ENCODE measurements at places on chromosomes 7 and 10.

- no peak for DNase-seq
These were observed 73.6 kb upstream of the RPA3 start for GRCh38 chr7:7792056-7792455.

DNA sequence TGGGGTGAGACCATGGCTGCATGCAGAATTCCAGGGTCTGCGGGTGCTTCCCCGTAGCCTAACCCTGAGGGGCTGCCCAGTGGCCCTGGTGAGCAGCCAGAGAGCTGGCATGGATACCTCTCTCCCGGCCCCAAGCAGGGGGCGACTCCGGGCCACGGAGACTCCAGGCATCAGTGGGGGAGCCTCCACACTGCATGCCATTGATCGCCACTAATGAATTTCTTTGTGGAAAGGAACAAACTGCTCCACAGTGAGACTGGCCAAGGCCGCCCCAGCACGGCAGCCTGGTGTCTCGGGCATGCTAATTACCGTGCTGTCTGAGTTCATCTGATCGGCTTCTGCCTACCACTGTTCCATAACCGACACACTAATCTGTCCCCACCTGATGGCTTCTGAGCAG is 184.4 kb downstream of the GRID1 start:
- no peak for DNase-seq

GRCh38 chr7:44184873-44185446 is 4.3 kb downstream of the GCK start:
- no peak for DNase-seq

- DNase-seq: no peak
These were observed 1208.0 kb downstream of the SORCS1 start for GRCh38 chr10:105956550-105956949.
